Uterine smooth muscle cell (primary cell): ENCODE measurements at places on chromosomes 5 and 9. TPM values are rescaled to one million over a fixed set of nuclear protein-coding genes. Genes with fewer than 3 reads are reported as not detected.

The GARIN3 gene
- total RNA-seq = not detected in 2 replicates

The SNAPC3 gene
- total RNA-seq = 53.9 and 64.2 TPM in 2 replicates

The CATSPER3 gene
- total RNA-seq = 0.12 and 0.22 TPM in 2 replicates

The PCBD2 gene
- total RNA-seq = 2.9 and 5.2 TPM in 2 replicates

The FANCG gene
- total RNA-seq = 23.1 and 41.6 TPM in 2 replicates

The ISCA1 gene
- total RNA-seq = 15.5 and 17.5 TPM in 2 replicates

The SPATA31A6 gene
- not detected in 2 replicates for total RNA-seq
